Stimulated activated CD4-positive, alpha-beta T cell treated with anti-CD3 and anti-CD28 coated beads, Interleukin-1b, Interleukin-23, amount 100 ng/mL, for 4 hours (primary cell): ENCODE measurements at places on chromosomes 11 and 22.

DNA sequence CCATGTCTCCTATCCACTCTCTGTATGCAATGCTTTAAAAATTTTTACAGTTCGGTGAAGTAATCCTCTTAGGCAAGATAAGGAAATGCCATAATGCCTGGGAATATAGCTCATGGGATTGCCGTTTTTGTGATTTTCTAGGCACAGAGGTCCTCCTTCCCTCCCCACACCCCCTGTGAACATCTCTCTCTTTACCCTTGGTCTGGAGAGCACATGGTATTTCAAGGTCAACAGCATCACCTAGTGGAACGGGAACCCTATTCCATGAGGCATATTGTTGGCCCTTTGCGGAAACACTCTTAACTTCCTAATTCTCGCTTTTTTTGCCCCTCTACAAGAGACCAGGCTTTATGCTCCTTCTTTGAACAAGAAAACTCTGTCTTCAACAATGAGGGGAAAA is 8.8 kb downstream of the NXPE4 start:
- no peak for DNase-seq

DNA sequence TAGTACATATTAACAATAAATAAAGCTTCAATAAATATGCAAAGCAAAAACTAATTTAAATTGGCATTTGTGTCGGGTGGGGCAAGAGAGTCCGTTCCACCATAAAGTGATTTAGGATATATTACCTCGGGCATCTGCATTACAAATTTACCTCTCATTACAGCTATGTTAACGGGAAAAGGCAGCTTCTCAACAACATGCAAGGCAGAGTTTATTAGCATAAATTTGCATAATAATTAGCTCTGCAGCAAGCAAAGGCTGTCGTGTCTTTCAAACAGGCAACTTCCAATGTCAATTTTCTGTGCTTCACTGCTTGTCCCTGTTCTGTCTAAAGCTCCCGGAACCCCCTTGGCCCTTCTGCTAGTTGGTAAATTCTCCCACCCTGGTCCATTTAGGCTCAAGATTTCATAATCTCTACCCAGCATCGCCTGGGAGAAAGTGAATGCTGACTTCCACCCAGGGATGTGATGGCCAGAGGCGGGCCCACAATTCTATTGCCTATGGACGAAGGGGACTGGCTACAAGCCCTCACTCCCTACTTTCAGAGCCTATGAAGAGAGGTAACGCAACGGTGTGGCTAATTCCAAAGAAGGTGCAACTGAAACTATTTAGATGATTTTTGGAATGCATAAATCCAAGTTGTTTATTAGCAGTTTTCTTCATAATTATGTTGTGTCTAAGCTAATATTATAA is 462.1 kb downstream of the OPCML start:
- DNase-seq = no peak

GRCh38 chr11:35047769-35048168 is 91.2 kb upstream of the CD44 start:
- DNase-seq = no peak

DNA sequence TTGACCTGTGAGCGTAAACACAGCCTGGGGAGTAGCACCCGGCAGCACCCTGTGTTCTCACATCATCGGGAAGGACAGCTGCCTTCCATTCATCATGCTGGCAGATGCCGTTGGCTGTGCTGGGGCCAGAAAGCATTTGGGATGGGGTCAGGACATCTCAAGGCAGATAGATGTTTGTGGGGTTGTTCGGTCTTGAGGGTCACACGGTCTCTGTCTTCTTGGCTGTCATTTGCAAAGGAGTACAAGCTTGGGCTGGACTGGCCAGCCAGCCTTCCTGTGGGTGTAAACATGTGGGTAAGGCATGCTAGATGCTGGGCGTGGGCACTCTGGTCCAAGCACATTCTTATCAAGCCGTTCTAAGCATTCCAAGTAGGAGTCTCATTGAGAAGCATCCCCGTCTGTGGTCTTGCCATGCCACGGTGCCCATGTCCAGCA is 81.4 kb downstream of the TBC1D22A start:
- DNase-seq = no peak

DNA sequence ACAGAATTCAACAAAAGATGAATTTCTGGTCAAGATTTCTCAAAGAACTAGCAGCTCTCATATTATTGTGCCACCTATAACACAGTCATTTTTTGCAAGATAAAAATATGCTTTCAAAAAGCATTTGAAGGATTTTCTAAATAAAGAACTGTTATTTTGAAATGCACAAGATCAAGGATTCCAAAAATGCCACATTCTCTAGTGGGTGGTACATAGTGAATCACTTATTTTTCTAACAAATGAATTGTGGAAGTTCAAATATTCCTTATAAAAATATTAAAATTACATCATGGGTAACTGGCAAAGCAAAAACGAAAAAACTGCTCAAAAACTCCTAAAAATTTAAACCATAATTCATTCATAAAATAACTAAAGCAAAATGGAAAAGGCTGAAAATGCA is 2.1 kb downstream of the RNF141 start:
- no peak for DNase-seq

- DNase-seq = no peak
These were observed 61.6 kb upstream of the CDON start for GRCh38 chr11:126124231-126124661.

DNA sequence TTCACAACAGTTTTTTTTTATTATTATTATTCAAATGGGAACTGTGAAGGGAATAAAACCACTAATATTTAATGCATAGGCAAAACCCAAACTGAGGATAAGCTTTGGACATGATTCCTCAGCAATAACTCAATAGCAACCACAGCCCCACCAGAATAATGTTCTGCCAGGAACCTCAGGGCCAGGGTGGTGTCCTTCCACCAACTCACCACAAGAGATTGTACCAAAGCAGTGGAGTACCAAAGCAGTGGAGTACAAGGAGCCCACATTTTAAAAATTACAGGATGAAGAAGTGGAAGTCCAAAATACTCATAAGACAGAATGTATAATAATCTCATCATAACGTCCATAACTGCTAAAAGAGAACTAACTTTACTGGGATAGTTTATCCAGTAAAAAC is 32.5 kb upstream of the FZD4 start:
- no peak for DNase-seq
